ENCODE measurements at places on chromosomes 1 and 21.

- no peak for DNase-seq
These were observed 41.1 kb downstream of the RGS21 start for GRCh38 chr1:192357924-192358323.

DNA sequence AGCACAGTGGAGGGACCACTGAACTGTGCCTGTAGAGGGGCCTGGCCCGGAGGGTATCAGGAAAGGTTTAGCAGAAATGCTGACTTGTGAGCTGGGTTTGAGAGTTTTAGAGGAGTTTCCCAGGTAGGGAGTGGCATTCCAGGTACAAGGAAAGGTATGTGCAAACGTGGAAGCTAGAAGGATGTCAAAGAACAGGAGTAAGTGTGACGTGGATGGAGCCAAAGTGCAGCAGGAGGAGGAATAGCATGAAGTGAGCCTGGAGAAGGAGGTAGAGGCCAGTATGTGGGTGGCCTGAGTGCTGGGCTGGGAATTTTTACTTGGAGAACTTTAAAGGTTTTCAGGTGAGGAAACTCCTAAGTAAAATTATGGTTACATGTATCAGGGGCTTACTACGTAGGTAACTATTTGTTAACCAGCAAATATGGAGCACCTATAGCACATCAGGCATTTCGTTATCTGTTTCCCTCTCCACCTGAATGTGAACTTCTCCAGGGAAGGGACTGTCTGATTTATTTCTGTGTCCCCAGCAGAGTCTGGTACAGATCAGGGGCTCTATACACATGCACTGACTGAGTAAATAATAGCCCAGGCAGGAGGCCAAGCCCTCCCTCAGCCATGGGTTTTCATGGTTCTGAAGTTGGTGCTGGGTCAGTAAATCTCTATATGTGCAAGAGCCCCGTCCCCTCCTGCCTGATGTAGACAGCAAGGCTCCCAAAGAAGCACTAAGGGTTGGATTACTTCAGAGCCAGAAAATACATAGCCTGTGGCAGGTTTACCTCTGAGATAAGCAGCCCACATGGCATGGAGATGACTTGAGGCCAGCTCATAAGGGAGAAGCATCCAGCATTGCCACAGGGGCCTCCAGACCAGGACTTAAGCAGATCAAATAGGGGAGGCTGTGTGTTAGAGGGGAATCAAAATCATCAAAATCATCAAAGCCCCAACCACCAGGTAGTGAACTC is 43.4 kb downstream of the CDCP2 start:
- DNase-seq = no peak

- DNase-seq = no peak
These were observed 522.5 kb downstream of the PTBP2 start for GRCh38 chr1:97243973-97244560.

- no peak for DNase-seq
These were observed 61.2 kb upstream of the VTCN1 start for GRCh38 chr1:117271959-117272358.

GRCh38 chr1:29311352-29312030 is 75.2 kb downstream of the PTPRU start:
- no peak for DNase-seq

- DNase-seq = no peak
These were observed 24.2 kb upstream of the CD34 start for GRCh38 chr1:207935166-207935583.

- DNase-seq = no peak
These were observed 26.3 kb downstream of the ZNF648 start for GRCh38 chr1:182035097-182035770.

DNA sequence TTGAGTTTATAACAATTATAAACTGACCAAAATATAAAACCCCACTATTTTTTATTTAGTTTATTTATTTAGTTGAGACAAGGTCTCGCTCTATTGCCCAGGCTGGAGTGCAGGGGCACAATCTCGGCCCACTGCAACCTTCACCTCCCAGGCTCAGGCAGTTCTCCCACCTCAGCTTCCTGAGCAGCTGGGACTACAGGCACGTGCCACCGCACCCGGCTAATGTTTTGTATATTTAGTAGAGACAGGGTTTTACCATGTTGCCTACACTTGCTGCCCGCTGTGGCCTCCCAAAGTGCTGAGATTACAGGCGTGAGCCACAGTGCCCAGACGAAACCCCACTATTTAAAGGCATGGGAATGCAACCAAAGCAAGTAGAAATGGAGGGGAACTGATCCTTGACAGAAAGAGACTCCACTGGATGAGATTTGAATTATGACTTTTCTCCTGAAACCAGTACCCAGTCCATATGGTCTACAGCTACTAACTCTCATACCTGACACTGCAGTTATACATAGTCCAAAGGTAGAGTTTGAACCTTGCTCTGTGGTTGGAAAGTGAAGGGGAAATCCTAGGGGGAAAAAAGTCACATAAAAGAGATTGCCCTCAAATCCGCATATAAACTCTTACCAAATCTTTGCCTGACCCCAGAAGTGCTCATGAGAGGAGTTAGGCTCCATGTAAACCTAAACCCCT is 11.3 kb downstream of the LRRC8C start:
- DNase-seq = no peak

DNA sequence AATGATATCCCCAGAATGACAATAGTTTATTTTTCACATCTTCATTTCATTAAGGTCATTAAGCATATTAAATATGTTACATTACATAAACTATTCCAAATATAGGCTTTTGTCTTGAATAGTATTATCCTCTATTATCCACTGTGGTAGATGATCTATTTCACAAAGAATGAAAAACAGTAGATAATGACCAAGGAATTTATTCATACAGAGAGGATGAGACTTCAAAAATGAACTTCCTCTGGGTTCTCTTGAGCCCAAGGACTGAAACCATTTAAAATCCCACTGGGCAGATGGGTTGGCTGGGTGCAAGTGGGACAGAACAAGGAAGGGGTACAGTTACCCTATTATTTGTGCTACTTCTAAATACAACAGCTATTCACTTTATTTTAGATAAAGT is 33.0 kb downstream of the PTPN14 start:
- no peak for DNase-seq

DNA sequence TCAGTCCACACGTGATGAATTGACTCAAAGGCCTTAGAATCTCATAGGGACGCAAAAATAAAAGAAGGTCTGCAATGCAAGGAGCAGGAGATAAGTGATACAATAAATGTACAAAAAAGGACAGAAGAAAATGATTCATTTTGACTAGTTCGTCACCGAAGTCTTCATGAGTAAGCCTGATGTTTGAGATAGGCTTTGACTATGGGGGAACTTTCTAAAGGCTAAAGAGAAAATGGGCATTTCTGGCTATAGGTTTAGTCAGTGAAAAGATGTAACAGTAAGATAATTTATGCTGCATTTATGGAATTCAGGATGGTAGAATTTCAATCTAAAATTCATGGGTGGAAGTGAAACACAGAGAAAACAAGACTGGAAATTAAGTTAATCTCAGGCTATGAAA is 163.0 kb downstream of the ADGRL4 start:
- DNase-seq = no peak

All from stimulated activated CD8-positive, alpha-beta memory T cell treated with anti-CD3 and anti-CD28 coated beads, Interleukin-15, amount 100 ng/mL, for 24 hours (primary cell).